ENCODE measurements at places on chromosomes 7 and 10.

- DNase-seq, result no peak
Observed at GRCh38 chr7:104486931-104487330, 158.5 kb downstream of the LHFPL3 start.

DNA sequence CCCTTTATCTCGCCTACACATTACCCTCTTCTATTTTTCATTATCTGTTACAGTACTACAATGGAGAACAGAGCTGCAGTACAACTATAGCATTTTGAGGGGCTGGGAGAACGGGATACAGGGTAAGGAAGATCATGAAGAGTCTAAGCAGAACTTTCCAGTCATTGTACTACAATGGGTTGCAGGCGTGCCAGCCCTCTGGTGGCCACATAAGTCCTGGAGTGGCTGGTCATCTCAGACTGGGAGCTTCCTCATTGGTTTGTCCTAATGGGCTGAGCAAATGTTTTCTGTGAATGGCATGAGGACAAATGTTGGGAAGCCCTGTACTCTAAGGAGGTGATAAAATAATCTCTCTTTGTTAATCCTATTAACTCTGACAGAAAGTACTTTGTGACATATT is 33.0 kb downstream of the TMEM106B start:
- no peak for DNase-seq

GRCh38 chr10:26438534-26439341 is 597 bp downstream of the APBB1IP start:
- no peak for DNase-seq

DNA sequence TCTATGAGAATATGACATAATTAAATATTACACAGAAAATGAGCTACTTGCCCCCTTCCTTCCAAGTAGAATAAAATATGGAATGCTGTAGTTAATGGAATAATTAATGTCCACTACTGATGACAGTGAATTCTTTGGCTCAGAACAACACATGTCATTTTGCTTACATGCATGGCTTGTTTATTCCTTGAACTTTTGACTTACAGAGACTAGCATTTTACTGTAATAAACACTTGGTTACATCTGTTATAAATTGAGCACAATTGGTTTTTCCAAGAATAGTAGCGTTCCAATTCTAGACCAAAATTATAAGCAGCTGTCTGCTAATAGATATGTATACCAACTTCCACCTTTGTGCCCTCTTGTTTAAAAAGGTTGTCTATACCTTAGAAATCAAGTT is 286.7 kb downstream of the OTUD1 start:
- no peak for DNase-seq

DNA sequence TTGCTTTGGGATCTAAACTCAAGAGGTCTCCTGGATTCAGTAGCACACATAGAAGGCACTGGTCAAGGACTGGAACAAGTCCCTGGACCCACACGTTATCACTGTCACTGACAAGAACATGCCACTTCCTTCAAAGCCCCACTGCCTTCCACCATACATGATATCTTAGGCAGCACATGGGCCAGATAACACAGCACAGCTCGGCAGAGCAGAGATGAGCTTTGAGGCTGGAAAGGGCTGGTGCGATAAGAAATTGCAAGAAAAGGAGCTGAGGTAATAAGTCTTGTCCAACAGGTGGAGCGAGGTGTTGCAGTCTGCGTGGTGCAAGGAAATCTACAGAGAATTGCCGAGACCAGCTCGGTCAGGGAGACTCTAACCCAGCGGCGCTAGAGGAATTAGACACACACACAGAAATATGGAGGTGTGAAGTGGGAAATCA is 139.8 kb upstream of the CDK13 start:
- no peak for DNase-seq
